ENCODE measurements at places on chromosomes 7 and 10.

DNA sequence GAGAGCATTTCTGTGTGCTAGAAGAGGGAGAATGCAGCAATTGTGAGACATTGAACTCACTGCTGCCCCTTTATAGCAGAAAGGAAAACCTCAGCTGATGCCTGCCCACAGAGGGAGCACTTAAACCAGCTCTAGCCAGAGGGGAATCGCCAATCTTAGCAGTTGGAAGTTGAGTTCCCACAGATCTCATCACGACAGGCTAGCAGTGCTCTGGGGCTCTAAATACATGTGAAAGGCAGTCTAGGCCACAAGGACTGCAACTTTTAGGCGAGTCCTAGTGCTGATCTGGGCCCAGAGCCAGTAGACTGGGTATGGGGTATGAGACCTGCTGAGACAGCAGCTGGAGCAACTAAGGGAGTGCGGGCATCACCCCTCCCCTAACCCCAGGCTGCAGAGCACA lies 25.2 kb upstream of the PRR15 start:
- no peak for DNase-seq

- DNase-seq = no peak
Observed at GRCh38 chr10:116272440-116273283, at the start of gene GFRA1. GFRA1 (minus strand) TSS chr10:116273206; CDS start chr10:116272029, 1,177 bp downstream.

DNA sequence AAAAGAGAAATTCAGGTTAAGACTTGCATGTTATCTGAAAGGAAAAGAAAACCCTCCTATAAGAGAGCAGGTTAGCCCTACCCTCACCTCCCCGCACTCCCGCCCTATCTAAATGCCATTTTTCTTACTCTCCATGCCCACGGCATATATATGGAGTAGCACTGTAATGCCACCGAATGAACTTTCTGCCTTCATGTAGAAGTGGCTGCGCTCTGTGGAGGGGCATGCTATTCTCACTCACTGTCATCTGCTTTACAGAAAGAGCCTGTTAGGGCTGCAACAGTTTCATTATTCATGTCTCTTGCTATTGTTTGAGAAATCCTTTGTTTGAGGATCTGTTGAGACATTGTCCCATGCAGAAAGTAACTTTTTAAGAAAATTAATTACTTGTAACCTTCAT lies 1190.6 kb downstream of the SORCS1 start:
- DNase-seq = no peak

- no peak for DNase-seq
Observed at GRCh38 chr10:100621360-100622205, 85.8 kb downstream of the HIF1AN start.

- DNase-seq = no peak
Observed at GRCh38 chr10:1216574-1217236, 160.5 kb downstream of the WDR37 start.

DNA sequence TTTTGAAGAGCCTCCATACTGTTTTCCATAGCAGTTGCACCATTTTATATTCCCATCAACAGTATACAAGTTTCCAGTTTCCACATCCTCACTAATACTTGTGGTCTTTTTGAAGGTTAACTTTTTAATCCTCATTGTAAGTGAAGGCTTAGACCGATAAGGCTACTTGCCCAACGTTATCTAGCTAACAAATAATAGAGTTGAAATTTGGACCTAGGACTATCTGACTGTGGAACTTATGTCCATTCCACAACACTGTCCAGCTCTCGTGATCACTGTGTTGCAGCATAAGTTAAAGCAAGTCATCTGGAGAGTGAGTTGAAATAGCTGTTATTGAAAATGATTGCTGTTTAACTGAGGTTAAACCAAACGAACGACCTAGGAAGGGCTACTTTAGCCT lies 84.0 kb downstream of the ZNF92 start:
- DNase-seq = no peak

DNA sequence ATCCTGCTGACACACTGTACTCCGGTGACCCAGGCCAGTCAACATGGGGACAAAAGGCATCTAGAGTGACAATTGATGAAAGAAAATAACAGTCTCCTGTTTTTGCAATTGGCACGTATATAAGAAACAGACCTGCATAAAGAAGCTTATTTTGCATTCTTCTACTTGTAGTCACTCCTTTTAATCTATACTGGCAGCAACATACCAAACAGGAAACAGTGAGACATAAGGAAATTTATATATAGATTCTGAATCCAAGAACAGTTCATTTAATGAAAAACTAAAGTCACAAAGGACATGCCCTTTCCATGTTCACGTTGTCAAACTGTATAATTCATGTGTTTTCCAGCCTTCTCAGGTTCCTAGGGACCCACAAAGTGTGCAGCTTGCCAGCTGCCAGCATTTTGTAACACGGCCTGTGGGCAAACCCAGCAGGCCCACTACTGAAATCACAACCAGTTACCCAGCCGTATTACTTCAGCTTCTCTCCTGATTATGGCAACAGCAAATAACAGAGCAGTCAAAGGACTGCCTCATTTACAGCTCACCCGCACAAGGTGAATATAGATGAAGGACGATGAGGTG lies 72.3 kb downstream of the AMPH start:
- DNase-seq = no peak

DNA sequence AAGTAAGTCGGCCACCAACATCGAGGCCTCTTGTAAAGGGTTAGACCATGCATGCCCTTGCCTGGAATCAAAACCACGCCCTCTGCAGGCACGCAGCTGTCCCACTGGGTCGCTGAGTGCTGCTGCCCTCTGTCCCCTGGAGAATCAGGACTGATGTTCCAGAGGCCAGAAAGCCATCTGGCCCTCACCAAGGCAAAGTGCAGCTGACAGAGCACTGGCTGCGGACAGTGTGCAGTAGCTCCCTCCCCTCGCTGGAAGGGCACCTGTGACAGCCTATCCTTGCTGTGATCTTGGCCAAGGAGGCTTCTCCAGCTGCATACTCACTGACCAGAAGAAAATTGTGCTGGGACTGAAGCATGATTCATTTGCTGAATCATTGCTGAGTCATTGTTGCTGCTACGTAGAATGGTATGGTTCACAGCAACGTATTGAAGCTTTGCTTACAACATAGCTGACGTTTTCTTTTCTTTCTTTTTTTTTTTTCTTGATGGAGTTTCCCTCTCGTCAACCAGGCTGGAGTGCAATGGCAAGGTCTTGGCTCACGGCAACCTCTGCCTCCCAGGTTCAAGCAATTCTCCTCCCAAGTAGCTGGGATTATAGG lies 30.4 kb downstream of the DDC start:
- DNase-seq = peak; percentile 91

GRCh38 chr7:47100817-47101435 lies 481.0 kb downstream of the TNS3 start:
- no peak for DNase-seq

DNA sequence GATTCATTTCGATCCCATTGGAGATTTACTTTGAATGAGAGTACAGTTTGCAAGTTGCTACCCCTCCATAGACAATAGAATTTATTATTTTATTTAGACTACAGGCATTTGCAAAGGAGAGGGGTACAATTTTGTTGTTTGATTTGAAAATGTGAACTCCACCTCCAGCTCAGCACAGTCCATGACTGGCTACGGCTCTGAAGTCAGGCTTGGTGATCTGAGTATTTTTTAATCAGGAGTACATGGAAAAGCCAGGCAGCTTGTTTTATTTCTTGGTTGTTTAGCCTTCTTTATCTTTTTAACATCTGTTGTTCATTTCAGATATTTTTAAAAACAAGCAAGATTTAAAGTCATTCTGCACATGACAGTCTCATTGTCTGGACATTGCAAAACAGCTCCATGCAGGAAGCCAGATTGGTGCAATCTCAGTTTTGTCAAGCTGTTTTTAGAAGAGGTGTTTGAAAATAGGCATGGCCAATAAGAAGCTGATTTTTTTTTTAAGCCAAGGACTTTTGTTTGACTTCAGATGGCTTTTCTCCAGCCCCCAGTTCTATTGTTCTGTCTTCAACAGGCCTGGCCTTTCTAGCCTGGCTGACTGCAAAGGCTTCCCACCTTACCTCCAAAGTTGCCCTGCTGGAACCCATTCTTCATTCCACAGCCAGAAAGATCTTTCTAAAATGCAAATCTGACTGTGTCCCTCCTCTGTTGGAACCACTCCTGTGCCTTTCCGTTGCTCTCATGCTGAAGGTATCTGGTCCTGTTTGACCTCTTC lies 12.2 kb downstream of the PLXDC2 start:
- no peak for DNase-seq

DNA sequence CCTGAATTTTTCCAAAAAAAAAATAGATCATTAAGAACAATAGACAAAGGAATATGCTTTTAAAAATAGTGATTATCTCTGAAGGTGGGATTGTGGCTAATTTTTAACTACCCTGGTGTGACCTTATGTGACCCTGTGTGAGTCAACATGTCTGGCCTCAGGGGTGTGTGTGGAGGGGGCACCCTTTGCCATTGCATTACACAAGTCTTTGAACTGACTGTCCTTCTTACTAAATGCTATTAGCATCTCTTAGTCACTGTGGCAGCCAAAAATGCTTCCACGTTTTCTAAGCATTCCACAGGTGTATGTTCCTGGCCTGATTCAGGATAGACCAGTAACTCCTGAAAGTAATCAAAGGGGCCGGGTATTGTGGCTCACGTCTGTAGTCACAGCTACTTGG lies 175.4 kb downstream of the MGMT start:
- no peak for DNase-seq

DNA sequence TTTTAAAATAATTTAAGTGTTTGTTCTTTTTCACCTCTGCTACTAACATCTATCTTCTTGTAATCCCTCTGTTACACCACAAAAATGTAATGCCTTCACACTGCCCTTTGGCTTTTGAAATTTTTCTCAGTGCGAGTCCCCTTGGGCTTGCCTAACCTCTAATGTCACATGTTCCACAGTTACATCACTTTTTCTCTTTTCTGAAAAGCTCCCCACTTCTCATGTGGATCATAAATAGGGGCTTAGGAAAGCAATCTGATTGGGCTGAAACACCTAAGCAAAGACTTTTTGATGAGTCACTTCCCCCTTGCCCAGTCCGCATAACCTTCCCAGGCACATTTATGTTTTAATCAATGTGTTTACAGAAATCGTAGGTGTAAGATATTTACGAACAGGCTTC lies 288.2 kb downstream of the IPMK start:
- DNase-seq = no peak

DNA sequence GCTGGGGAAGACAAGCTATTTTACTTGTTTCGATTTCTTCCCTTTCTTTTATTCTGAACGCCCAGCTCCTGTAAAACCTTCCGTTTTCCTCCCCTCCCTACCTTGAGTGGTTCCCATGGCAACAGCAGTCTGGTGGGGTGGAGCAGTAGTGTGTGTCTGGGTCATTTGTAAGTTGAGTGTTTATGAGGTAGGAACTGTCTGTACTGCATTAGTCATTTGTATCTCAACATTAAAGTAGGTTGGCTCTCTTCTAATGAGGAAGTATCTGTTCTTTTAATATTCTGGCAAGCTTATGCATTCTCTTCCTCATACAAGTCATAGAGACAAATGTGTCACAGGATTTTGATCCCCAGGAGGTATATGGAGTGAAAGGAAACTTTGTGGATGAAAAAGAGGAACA lies 85.3 kb upstream of the CCDC6 start:
- DNase-seq = no peak

DNA sequence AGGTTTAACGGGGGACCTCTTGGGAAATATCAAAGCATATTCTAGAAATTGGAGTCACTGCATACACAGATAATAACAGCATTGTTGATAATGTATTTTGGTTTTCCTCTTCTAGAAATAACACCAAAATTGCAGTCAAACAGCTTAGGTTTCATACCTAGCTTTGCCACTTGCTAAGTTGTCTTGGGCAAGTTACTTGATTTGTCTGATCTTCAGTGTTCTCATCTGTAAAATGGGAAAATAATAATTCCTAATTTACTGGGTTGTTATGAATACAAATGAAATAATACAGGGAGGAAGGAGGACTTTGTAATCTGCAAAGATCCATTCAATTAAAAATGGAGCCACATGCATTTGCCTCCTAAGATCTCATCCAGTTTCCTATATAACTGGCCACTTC lies 20.3 kb upstream of the NUP205 start:
- DNase-seq = no peak

DNA sequence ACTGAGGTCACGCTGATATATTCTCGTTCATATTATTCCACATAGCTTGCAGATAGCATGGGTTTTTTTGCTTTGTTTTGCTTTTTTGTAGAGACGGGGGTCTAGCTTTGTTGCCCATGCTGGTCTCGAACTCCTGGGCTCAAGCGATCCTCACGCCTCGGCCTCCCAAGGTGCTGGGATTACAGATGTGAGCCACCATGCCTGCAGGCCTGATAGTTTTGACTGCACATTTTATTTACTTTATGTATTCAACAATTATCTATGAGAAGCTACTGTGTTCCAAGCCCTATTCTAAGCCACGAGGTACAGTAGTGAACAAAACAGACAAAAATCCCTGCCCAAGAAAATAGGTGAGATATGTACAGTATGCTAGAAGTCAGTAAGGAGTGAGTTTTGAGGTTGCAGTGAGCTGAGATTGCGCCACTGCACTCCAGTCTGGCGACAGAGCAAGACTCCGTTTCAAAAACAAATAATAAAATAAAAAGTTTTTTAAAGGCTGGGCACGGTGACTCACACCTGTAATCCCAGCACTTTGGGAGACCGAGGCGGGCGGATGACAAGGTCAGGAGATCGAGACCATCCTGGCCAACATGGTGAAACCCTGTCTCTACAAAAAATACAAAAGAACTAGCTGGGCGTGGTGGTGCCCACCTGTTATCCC lies 1.3 kb upstream of the YWHAG start:
- DNase-seq = no peak

GRCh38 chr7:132276976-132277725 lies 299.1 kb downstream of the PLXNA4 start:
- DNase-seq = no peak

DNA sequence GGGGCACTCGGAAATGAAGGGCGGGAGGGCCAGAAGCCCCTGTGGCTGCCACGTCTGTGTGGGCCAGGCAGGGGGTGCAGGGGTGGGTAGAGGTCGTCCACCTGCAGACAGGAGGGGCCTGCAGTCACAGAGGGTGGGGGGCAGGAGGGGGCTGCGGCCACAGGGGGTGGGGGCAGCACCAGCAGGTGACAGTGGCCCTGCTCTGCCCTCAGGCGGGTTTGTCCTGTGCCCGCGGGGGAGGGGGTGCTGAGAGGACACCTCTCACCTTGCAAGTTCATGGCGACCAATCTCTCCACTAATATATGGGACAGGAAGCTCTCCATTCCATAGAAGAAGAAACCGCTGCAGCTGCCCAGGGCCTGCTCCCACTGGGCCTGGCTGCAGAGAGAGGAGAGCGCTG lies 26.6 kb upstream of the NKX6-2 start:
- no peak for DNase-seq

- no peak for DNase-seq
Observed at GRCh38 chr10:3906511-3907111, 121.6 kb upstream of the KLF6 start.

All from AG09309 (cell line).